Activated CD8-positive, alpha-beta T cell treated with anti-CD3 and anti-CD28 coated beads for 36 hours (primary cell): ENCODE measurements at places on chromosomes 3 and 15. TPM values are rescaled to one million over a fixed set of nuclear protein-coding genes. Genes with fewer than 3 reads are reported as not detected.

Gene MRPS25
- 78.2 TPM for total RNA-seq

Gene CLDN16
- total RNA-seq, result not detected

Gene GRK7
- 0.09 TPM for total RNA-seq

Gene ARL8B
- 38.9 TPM for total RNA-seq

Gene CD200
- total RNA-seq, result 15.7 TPM

Gene CCR4
- total RNA-seq, result 18.8 TPM

Gene C2CD4A
- 0.67 TPM for total RNA-seq

Gene SLC27A2
- total RNA-seq, result 9.8 TPM

Gene PRKCD
- 18.7 TPM for total RNA-seq

Gene TMCO5A
- total RNA-seq, result not detected

Gene POLQ
- 22.0 TPM for total RNA-seq

Gene ENTPD3
- not detected for total RNA-seq

Gene ANKRD34C
- not detected for total RNA-seq

Gene HDGFL3
- 32.2 TPM for total RNA-seq

Gene DNAH1
- 10.2 TPM for total RNA-seq

Gene GP9
- not detected for total RNA-seq

Gene TM4SF1
- not detected for total RNA-seq

Gene PROK2
- total RNA-seq, result 0.34 TPM

Gene GNB5
- total RNA-seq, result 17.5 TPM

Gene STAC
- not detected for total RNA-seq

Gene TGM4
- not detected for total RNA-seq

Gene POTEB3
- total RNA-seq, result not detected

Gene ADCY5
- total RNA-seq, result not detected

Gene MST1R
- 1.1 TPM for total RNA-seq

Gene HHLA2
- 1.7 TPM for total RNA-seq

Gene AGBL1
- not detected for total RNA-seq

Gene SAMD7
- not detected for total RNA-seq

Gene RMDN3
- total RNA-seq, result 21.6 TPM

Gene GOLGA6D
- not detected for total RNA-seq

Gene ERICH6
- not detected for total RNA-seq

Gene VIPR1
- total RNA-seq, result 9.0 TPM

Gene CCR5
- 2.2 TPM for total RNA-seq

Gene CFAP100
- total RNA-seq, result not detected

Gene ATP10A
- 17.8 TPM for total RNA-seq

Gene UBL7
- total RNA-seq, result 53.3 TPM

Gene CHRM5
- total RNA-seq, result not detected

Gene ISLR
- not detected for total RNA-seq

Gene NR2F2
- not detected for total RNA-seq

Gene BHLHE40
- total RNA-seq, result 470 TPM

Gene TPRG1
- 3.0 TPM for total RNA-seq

Gene FOXL2NB
- total RNA-seq, result not detected

Gene CFAP91
- not detected for total RNA-seq

Gene FRMD5
- 0.23 TPM for total RNA-seq

Gene GOLGA8T
- total RNA-seq, result 0.18 TPM

Gene ZNF774
- 1.4 TPM for total RNA-seq

Gene CCDC33
- total RNA-seq, result 0.16 TPM

Gene C3orf85
- not detected for total RNA-seq

Gene TUSC2
- 19.5 TPM for total RNA-seq

Gene STRIT1
- not detected for total RNA-seq

Gene ESYT3
- total RNA-seq, result 0.16 TPM

Gene CD276
- total RNA-seq, result 0.45 TPM

Gene SLC28A1
- total RNA-seq, result not detected

Gene ANKUB1
- total RNA-seq, result not detected

Gene AADACL2
- not detected for total RNA-seq

Gene TTLL13
- total RNA-seq, result 1.1 TPM

Gene TM6SF1
- 5.6 TPM for total RNA-seq
